Stimulated activated CD4-positive, alpha-beta T cell treated with anti-CD3 and anti-CD28 coated beads, Interleukin-15, amount 100 ng/mL, for 48 hours (primary cell): ENCODE measurements at places on chromosomes 3 and 15.

DNA sequence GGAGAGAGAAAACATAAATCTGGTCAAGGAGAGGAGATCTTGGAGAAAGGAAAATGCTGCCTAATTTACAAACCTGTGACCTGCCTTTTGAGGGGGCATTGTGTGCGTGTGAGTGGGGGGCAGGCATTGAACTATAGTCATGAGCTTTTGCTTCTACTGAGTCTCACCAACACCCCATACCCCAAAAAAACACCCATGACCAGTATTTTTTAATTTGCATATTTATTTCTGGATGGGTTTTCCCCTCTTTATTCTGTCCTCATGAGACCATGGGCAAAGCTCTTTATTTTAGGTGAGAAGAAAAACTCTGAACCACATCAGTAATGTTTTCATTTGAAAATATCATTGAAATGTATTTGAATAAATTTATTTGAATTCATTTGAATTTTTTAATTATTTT lies 20.6 kb downstream of the CD80 start:
- DNase-seq = no peak

DNA sequence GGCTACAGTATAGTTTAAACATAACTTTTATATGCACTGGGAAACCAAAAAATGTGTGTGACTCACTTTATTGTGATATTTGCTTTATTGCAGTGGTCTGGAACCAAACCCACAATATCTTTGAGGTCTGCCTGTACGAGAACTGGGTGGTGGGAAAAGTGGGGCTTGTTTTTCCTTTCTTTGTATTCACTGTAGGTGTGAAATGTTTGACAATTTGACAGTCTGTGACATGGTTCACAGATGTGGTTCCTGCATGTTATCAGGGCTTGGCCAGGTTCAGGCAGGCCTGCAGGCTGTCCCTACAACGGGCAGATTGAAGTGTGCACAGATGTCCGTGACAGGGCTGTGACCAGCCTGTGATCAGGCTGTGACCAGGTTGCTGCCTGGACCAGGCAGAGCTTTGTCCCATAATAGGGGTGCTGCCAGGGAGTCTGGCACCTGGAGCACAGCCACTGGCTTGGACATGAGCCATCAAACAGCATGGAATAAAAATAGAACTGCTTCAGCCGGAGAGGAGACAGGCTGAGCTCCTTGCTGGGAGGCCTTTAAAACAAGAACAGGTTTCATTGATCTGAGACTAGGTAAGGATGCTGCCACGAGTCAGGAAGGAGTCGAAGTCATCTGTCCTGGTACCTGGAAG lies 61.0 kb downstream of the KLF13 start:
- DNase-seq = no peak

- DNase-seq = no peak
These were observed 93.2 kb upstream of the MBNL1 start for GRCh38 chr3:152175528-152175889.

GRCh38 chr3:111735243-111735758 lies 123.8 kb upstream of the PHLDB2 start:
- no peak for DNase-seq
